ENCODE measurements at places on chromosomes 13 and 19.

DNA sequence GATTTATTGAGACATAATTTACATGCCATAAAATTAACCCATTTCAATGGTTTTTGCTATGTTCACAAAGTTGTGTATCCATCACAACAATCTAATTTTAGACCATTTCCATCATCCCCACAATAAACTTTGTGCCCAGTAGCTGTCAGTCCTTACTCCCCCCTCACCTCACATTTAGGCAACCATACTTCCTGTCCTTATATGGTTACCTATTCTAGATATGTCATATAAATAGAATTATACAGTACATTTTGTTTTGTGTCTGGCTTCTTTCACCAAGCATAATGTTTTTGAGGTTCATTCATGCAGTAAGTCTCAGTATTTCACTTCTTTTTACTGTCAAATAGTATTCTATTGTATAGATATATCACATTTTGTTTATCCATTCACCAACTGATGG, 23.2 kb upstream of the RPL21 start:
- DNase-seq = no peak

DNA sequence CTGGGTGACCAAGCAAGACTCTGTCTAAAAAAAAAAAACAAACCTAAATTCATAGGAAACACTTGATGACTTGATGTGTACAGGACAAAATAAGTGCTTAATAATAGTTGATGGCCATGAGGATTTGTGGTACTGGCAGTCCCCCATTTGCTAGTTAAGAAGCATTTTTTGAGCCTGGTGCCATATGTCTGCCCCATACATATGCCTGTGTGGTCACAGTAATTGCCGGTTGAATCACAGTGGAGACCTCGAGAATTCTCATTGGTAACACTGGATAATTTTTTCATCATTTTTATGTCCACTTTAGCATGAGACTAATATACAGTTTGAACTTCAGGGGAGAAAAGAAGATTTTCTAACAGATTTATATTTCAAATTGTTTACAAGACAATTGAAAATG, 79.2 kb downstream of the LRCH1 start:
- DNase-seq = no peak

GRCh38 chr19:58394821-58395219, 636 bp upstream of the RNF225 start:
- DNase-seq = no peak

DNA sequence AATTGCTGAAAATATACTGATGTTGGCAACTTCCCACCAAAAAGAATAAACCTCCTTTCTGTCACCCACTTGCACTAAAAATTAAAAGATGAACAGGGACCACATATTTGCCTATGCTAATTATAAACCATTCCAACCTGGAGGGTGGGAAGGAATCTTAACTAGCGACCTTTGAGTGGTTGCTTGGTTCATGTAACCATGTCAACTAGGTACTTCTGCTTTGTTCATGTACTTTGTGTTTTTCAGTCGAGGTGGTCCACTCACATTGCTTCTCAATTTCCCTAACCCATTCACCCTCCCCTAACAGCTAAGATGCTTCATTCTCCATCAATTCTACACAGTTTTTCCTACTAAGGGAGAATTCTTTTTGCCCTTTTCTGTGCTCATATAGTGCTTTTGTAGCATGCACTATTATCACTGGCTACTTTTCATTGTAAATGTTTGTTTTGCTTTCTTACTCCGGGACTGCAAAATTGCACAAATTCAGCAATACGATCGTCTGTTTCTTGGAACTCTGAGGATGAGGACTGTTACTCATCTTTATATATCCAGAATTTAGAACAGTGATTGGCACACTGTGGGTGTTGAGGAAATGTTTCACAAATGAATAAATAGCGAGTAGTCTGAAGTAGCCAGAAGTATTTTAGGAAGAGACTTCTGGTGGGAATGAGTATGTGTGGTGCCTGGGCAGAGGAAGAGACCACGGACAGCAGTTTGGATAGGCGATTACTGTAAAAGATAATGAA, 187.5 kb downstream of the GPC6 start:
- no peak for DNase-seq

DNA sequence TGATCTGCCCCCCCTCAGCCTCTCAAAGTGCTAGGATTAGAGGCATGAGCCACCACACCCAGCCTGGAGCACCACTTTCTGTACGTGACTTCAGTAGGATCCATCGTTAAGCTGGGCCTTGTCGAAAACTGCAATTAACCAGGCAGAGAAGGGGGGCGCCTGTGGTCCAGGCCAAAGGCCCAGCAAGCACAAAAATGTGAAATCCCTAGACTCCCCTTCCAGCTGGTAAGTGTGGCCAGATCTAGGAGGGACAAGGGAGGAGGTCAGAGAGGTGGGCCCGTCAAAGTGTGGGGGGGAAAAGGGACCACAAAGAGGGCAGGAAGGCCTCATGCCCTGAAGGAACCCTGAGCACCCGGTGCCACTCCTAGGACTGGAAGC, 13.8 kb downstream of the DDX39A start:
- no peak for DNase-seq

GRCh38 chr19:49678985-49679770, 2.1 kb downstream of the PRMT1 start:
- DNase-seq = peak; percentile 71
